ENCODE measurements at places on chromosomes 16 and 17. TPM values are rescaled to one million over a fixed set of nuclear protein-coding genes. Genes with fewer than 3 reads are reported as not detected.
A peak's percentile ranks its signal among the peaks of the same experiment; 100 is the strongest.

GRCh38 chr17:59620064-59620359, 317 bp downstream of the CLTC start:
- no peak for DNase-seq

GRCh38 chr16:11029948-11030347, 85.6 kb downstream of the CLEC16A start:
- DNase-seq, result no peak

GRCh38 chr17:956905-957304, 22.7 kb downstream of the NXN start:
- DNase-seq, result no peak

TCAP gene
- total RNA-seq, result 3.4 TPM

- no peak for DNase-seq
Observed at GRCh38 chr16:52781005-52781630, 234.2 kb upstream of the TOX3 start.

DNA sequence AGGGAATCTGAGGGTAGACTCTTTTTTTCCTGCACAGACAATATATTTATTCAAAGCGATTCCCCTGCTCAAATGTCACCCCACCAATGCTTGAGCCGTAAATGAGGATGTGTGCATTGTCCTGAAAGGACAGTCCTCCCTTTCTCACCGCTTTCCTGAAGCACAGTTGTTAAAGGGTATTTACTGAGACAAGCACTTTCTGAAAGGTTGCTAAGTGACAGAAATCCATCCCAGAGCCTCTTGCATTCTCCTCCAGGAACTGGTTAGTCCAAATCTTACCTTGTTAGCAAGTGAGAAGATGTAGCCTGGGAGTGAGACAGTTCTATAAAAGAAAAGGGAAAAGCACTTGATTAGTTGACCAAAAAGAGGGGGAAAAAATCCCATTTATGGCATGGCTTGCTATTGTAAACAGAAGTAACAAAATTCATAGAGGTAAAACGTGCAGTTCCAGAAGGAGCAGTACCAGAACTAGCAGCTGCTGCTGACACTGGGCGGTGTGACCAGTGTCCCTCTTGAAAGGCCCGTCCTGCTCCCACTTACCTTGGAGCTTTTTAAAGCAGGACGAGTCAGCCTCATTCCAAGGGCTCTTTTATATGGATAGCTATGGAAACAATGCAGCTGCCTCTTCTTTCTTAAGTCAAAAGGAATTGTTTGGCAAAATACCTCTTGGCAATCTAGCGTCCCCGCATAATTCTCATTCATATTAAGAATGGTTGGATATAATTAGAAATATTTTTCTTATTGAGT, at the start of gene MYH2:
TSS of gene MYH2 (minus strand) at position 563 of the 747 bp plus-strand sequence. CDS start 1,738 bp downstream, outside the sequence.
- DNase-seq, result no peak

GRCh38 chr16:11870399-11870798, 19.1 kb upstream of the RSL1D1 start:
- DNase-seq, result no peak

CASKIN1 gene
- 1.5 TPM for total RNA-seq

EXOC3L1 gene
- total RNA-seq, result 6.8 TPM

TPPP3 gene
- 23.8 TPM for total RNA-seq

- DNase-seq, result no peak
Observed at GRCh38 chr17:31458829-31459228, 67.4 kb downstream of the RAB11FIP4 start.

DNA sequence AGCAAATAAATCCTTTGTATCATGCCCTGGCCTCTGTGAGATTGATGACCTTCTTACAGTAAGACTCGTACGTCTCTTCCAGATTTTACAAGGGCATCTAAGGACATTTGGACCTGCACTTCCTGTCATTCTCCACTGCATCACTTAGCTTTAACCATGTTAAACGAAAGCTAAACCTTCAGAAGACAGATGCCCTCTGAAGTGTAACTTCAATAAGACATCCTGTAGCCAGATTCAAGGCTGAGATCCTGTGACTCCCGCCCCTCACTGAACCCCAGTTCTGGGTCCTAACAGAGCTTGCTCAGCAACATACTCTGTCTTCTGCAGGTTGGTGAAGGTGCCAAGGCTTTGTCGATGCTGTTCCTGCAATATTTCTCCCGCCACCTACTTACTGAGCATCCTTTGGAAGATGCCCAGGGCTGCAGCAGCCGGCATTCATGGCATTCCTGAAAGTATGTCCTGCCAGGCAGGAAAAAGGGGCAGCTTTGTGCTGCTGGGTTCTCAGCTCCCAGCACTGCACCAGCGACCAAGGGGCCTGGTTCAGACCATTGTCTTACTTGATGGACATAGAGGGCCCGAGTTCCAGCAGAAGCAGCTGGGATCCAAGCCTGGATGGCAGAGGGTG, 131.1 kb downstream of the AXIN2 start:
- no peak for DNase-seq

DNASE1L2 gene
- total RNA-seq, result 0.87 TPM

SULT1A3 gene
- total RNA-seq, result 37.1 TPM

PIPOX gene
- 0.75 TPM for total RNA-seq

- DNase-seq, result no peak
Observed at GRCh38 chr16:30556125-30556473, 2.1 kb downstream of the ZNF764 start.

- no peak for DNase-seq
Observed at GRCh38 chr17:75553295-75554110, 28.0 kb downstream of the LLGL2 start.

GRCh38 chr16:23486480-23486879, 23.8 kb downstream of the GGA2 start:
- DNase-seq, result no peak

DNA sequence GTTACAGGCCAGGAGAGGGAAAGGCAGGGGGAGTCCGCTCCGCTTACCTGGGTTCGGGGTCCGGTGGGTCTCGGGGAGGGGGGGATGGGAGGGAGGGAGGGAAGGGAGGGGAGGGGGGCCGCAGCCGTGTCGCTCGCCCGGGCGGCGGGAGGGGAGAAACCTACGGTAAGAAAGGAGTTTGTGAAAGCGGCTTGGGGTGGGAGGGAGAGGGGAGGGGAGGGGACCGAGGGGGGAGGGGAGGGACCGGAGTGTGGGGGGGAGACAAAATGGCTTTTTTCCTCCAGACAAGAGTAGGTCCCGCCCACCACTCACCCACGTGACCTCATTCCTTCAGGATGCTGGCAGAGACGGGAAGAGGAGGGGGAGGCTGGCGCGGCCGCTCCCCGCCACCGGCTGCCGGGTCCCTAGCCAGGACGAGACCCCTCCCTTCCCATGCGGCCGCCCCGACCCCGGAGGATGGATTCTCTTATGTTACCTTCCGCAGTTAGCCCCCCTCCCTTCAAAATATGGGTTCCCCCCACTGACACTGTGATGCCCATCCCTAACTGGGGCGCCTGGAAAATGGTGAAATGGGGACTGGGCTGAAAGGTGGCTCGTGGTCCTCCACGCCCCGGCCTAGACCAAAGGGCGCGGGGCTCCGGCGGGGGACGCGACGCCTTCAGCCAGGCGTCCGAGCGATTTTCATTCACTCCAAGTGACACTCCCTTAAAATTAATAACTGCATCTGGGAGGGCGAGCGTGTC, at the start of gene PCGF2:
TSS of gene PCGF2 (minus strand) at position 188 of the 743 bp plus-strand sequence. CDS start 7,934 bp downstream, outside the sequence.
- peak; percentile 97 for DNase-seq

RASD1 gene
- total RNA-seq, result 27.8 TPM

DNA sequence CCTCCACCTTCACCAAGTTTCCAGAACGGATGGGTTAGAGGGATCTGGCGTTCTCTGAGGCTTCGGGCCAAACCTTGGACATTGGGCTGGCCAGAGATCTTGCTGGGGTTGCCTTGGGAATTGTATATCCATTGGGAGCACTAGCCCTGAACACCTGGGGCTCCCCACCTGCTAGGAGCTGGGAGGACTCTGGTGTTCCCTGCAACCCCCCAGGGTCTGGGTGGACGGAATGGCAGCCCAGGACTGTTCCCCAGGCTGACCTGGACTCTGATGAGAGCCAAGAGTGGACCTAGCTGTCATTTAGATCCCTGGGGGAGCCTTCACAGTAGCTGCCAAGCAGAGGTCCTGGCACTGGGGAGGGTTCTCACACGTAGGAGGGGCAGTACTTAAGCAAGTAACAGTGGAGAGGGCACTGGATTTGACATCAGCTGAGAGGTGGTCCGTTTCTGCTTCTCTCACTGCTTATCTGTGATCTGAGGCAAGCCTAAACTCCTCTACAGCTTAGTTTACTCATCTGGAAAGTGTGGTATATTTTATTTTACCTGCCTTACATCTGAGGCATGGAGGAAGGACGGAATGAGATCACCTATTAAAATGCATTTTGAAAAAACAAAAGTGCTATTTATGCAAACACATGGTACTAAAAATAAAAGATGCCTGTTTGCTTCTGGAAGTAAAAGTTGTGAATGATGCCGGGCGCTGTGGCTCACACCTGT, 11.7 kb downstream of the SOCS3 start:
- no peak for DNase-seq

DNA sequence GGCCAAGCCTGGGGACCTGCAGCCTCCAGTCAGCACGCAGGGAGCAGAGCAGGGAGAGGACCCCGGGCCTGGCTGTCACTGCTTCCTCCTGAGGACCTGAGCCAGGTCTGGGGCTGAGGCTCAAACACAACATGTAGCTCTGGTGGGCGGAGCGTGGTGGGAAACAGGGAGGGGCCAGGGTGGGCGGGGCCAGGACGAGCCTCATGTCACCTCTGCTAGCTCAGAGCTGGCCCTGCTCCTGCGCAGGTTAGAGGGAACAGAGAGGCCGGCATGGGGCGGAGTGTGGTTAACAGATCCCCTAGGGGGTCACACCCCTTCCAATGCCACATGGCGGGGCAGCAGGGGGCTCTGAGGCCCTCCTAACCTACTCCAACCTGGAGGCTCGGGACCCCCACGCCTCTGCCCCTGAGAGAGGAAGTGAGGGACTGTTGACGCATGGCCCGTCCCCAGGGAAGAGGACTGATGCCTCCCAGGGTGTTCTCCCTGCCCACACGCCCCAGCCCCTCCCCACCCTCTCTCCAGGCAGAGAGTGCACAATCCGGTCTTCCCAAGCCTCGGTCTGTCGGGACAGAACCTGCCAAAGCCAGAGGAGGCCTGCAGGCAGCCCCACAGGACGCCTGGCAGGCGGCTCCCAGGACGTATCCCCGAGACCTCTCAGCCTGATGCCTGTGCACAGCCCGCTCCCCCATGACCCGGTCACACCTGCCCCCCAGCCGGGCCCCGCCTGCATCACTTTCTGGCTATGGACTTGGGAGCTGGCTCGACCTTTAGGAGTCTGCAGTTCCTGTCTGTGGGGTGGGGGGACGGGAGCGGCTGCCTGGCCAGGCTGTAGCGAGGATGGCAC, 15.2 kb downstream of the PIEZO1 start:
- DNase-seq, result peak; percentile 78
